Activated T-helper 1 cell treated with anti-CD3 and anti-CD28 coated beads, Interleukin-12 subunit alpha, Interleukin-12 subunit beta, Interleukin-2, Interleukin-4 antibody, amounts not matched to agents 30 ng/mL and 10 ng/mL and 1 ng/mL, durations not matched to agents 14 hours and 24 hours and 36 hours (primary cell): ENCODE measurements at places on chromosomes 4 and X.
A peak's percentile ranks its signal among the peaks of the same experiment; 100 is the strongest.

DNA sequence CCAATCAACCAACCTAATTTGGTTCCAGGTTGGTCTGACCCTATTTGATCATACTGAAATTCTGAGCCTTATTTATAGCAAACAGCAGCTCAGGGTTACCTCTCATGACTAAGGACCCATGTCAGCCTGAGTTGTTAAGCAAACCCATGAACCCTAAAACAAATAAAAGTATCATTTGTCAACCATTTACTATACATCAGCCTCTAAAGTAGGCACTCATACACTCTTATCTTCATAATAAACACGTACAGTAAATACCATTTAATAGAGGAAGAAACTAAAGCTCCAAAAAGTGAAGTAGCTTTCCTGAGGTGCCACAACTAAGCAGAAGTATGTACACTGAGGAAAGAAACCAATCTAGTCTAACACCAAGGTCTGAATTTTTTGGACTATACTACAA is 25.2 kb downstream of the MANBA start:
- H3K36me3 ChIP-seq = peaks cover 15% of the 10 kb centered on the region
- H3K27me3 ChIP-seq = no peaks in the 10 kb centered on the region
- H3K4me1 ChIP-seq = peaks cover 20% of the 10 kb centered on the region
- H3K4me3 ChIP-seq = no peak overlapping the region
- H3K27ac ChIP-seq = no peak overlapping the region

DNA sequence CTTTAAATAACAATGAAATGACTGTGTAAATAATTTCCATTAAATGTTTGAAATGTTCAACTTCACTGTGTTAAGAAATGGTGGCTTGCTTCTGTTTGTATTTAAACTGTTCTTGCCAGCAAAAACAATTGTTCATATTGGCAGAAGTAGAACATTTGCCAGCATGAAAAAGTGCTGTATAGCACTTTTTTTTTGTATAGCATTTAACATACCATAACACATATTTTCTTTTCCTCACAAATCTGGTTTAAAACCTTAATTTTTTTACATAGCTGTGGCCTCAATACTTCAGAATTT is 94.1 kb downstream of the COX18 start:
- H3K27me3 ChIP-seq = peaks cover 2% of the 10 kb centered on the region
- H3K36me3 ChIP-seq = no peaks in the 10 kb centered on the region

- H3K4me1 ChIP-seq = no peaks in the 10 kb centered on the region
- peaks cover 7% of the 10 kb centered on the region for H3K27me3 ChIP-seq
- no peaks in the 10 kb centered on the region for H3K36me3 ChIP-seq
- no peak for DNase-seq
- no peak overlapping the region for H3K4me3 ChIP-seq
- no peak overlapping the region for H3K27ac ChIP-seq
Observed at GRCh38 chr4:145525291-145525740, 43.7 kb downstream of the SMAD1 start.

- H3K36me3 ChIP-seq = no peaks in the 10 kb centered on the region
- no peak overlapping the region for H3K27ac ChIP-seq
- no peak for DNase-seq
- H3K27me3 ChIP-seq = no peaks in the 10 kb centered on the region
- no peak overlapping the region for H3K4me3 ChIP-seq
Observed at GRCh38 chr4:116839826-116840225, 245.6 kb downstream of the TRAM1L1 start.

DNA sequence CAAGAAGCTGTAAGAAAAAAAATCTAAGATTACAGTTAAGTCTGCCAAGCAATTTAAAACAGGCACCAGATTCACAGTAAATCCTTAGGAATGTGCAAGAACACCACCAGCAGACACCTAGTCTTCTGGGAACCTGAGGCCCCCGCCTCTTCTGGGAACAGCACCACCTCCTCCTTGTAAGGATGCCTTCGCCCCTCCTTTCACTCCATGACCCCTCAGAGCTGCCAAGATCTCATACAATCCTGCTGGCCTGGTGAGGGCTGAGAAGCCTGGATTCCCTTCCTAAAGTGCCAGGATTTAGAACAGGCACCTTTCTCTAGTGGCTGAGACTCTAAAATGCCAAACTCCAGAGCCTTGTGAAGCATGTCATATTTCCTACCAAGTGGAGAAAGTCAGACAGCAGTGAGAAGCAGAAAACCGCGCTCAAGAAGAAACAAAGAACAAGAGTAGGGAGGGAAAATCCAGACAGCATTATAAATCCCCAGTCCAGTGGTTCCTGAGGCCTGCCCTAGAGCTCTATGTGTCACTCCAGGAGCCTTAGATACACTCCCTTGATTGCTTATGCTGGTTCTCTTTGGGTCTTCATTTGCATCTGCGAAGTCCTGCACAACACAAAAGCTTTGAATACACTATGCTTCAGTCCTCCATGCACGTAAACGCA is 166.4 kb downstream of the TSPAN5 start:
- H3K4me3 ChIP-seq = no peak overlapping the region
- no peaks in the 10 kb centered on the region for H3K27me3 ChIP-seq
- DNase-seq = no peak
- peak overlapping the region; percentile 15 for H3K27ac ChIP-seq
- peaks cover 55% of the 10 kb centered on the region for H3K4me1 ChIP-seq

DNA sequence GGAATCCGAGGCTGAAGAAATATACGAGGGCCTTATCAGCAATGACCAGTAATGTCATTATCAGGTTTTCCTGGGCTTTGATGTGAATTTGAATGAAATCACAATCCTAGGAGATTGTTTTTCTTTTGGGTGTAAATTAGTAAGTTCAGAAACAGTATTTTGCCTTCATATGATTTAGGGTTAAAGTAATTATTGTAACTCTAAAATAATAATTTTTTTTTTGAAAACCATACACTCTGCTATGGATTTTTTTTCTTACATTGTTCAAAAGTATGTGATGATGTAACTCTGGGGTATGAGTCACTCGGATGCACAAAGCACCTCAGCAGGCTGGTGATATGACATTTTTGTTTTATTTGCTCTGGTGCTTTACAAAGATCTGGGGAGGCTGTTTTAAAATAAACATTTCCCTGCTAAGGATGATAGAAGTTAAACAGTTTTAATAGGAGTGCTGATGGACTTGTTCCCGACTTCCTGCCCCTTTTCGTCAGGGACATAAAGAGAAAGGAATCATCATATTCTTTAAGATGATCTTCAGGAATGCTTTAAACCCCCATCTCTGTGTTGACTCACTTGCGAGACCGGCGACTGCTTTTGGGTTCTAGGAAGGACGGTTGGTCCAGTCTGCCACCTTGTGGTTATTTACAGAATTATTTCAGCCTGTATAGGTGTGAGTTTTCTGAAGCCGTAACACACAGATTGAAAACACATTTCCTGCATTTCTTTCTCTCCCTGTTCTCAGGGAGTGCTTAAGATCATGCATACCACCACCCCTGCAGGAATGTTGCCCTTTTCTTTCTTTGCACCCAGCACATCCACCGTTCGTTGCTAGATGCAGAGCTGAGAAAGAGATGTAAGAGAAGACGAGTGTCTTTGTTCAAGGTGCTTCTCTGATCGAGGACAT is 72.5 kb downstream of the RAPGEF2 start:
- H3K36me3 ChIP-seq = no peaks in the 10 kb centered on the region
- H3K27me3 ChIP-seq = no peaks in the 10 kb centered on the region
- peak; percentile 51 for DNase-seq
- H3K4me3 ChIP-seq = no peak overlapping the region

DNA sequence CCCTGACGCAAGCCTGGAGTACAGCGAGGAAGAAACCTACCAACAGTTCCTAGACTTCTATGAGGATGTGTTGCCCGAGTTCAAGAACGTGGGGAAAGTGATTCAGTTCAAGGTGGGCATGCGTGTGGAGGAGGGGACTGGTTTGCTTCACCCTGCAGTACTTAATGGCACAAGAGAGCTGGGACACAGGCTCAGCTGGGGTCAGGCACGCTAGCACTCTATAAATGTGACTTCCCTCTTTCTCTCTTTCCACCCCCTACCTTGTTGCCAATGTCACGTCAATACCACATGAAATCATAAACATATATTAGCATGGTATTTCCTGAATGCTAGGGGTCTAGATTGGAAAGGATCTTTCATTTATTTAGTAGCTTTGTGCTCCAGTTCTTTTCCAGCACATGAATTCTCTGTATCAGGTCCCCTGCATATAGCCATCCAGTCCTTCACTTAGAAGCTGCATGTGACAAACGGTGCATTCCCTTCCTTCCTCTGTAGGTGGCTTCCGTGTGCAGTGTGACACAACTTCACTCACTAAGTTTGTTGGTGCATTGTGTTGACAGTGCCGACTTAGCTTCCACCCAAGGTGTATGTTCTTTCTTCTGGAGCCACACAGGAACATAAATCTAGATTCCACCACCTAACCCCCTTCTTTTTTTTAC is 25.6 kb downstream of the ZRSR2 start:
- peak overlapping the region; percentile 58 for H3K27ac ChIP-seq
- peaks cover 38% of the 10 kb centered on the region for H3K36me3 ChIP-seq
- no peak overlapping the region for H3K4me3 ChIP-seq
- no peaks in the 10 kb centered on the region for H3K27me3 ChIP-seq
- peaks cover 47% of the 10 kb centered on the region for H3K4me1 ChIP-seq

GRCh38 chr4:100823066-100823992 is 305.5 kb upstream of the EMCN start:
- peaks cover 40% of the 10 kb centered on the region for H3K4me1 ChIP-seq
- no peaks in the 10 kb centered on the region for H3K27me3 ChIP-seq
- no peak overlapping the region for H3K4me3 ChIP-seq
- H3K36me3 ChIP-seq = no peaks in the 10 kb centered on the region
- peak overlapping the region; percentile 79 for H3K27ac ChIP-seq

GRCh38 chrX:47814851-47815250 is 21.9 kb upstream of the ZNF81 start:
- H3K4me3 ChIP-seq = no peak overlapping the region
- no peaks in the 10 kb centered on the region for H3K36me3 ChIP-seq
- no peak for DNase-seq
- H3K27me3 ChIP-seq = no peaks in the 10 kb centered on the region

GRCh38 chrX:13797512-13797911 is 19.4 kb downstream of the GPM6B start:
- no peaks in the 10 kb centered on the region for H3K36me3 ChIP-seq
- no peak overlapping the region for H3K27ac ChIP-seq
- DNase-seq = no peak
